Left ventricle myocardium inferior (tissue), 1 donor: ENCODE measurements at places on chromosomes 1 and 21.

DNA sequence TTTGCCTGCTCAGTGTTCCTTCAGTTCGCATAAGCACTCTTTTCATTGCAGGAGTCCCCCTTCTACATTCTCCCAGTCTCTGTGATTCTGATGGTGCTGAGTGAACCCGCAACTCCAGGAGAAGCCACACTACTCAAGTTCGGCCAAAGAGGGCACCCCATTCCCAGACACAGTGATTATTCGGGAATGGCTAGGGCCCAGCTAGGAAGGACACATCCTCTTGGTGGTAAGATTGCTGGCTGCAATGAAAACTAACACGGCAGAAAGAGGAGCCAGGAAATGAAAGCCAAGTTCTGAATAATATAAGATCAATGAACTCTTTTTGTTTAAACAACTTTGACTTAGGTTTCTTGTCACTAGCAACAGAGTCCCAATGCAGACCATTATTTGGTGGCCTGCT, 14.9 kb downstream of the CREG1 start:
- no peak for DNase-seq

DNA sequence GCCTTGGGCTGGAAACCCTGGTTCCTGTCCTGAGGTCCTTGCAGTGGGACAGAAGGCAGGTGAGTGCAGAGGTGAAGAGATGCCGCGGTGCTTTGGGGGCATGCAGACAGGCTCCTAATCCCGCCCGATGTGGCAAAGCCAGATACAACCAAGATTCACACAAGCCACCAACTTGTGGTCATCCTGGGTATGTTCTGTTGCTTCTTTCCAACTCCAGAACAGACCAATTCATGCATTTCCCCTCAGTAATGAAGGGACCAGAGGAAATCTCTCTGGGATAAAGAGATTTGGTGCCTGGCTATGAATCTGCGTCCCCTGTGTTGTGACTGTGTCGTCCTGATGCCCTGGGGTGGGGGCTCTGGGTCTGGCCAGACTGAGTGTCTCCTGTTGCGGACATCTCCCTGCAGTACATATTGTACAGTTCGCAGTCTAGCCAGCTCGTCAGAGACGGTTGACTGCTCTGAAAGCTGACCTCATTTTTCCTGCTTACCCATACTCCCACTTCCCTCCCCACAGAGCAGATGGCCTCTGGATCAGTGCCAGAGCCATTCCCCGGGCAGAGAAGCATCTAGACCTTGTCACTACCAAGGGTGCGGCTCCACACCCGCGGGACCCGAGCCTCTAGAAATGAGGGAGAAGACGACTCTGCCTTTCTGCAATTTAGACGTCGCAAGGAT, 216.3 kb downstream of the KIF26B start:
- DNase-seq = peak; percentile 27

DNA sequence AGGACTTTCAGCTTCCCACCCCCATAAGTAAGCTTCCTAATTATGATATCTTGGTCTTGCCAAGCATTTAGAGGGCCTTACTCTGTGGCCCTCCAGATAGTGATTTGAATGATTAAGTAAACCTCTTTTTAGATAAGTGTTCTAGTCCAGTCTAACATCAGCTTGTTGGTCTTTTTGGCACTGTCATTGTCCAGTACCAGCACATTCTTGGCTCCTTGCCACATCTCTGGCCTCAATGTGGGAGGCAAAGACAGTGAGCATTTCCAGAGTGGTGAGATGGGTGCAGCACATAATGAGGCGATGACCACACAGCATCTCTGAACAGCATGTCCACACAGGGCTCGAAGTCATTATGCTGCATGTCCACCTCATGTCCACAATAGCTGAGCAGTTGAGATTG, 6.1 kb downstream of the CAPZA1 start:
- no peak for DNase-seq

DNA sequence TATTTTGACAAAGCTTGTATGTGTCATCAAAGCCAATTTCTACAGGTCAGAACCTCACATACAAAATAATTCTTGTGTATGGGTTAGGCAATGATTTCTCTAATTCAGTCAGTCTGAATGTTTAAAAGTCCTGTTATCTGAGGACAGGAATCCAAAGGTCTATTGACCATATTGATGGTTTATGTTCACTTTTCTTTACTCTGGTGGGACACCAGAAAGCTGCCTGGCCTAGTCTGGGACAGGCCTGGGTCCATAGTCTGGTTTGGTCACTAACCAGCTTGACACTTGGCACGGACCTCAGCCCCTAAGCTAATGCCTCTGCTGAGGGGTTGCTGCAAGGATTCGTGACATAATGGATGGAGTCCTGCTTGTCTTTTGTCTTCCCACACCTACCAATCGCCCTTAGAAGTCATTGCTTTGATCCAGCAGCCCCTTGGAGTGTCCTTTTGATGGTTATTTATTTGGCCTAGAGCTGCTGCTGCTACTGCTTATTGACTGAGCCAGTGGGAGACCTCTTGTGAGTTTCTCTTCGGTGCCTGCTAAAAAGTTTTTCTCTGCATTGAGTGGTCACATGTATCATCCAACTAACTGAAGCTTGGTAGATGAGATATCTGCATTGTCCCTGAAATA, 15.7 kb downstream of the IFNAR2 start:
- no peak for DNase-seq

GRCh38 chr1:175077356-175078030, 9.9 kb downstream of the TNN start:
- DNase-seq = no peak

GRCh38 chr1:56774067-56774609, 45.1 kb downstream of the FYB2 start:
- DNase-seq = no peak

- DNase-seq = no peak
Measured at GRCh38 chr21:42784276-42784675, 95.1 kb downstream of the WDR4 start.

DNA sequence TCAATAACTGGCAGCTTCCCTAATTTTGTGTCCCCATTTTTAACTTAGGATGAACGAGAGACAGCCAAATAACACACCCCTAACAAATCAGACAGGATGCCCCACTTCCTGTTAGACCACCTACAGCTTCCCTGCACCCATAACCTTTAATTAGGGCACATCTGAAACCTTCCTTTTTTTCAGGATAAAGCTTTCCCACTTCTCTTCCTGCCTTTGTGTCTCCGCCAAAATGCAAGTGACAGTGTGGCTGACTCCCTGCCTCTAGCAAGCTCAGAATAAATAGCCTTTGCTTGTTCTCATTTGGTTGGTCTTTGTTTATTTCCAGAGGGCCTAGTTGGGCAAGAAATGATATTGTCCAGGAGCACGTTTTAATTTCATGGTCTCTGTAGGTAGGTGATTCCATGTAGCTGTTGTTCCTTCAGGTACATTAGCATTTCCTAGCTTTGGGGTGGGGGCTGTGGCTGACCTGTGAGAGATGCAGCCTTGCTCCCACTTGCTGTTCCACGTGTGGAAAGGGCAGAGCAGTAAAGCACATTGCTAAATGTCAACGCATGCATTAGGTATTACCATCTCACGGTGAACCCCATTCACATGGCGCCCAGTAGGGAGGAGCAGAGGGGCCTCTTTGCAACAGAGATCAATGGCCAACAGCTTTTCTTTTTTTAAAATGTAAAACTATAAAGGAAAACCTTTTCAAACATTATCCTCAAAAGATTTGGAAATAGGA, 154.9 kb downstream of the ST6GALNAC3 start:
- no peak for DNase-seq

GRCh38 chr1:177170756-177171535, at the start of gene BRINP2:
Gene BRINP2 (plus strand): TSS chr1:177170958. CDS start chr1:177229877, 58,919 bp downstream.
- peak; percentile 47 for DNase-seq

DNA sequence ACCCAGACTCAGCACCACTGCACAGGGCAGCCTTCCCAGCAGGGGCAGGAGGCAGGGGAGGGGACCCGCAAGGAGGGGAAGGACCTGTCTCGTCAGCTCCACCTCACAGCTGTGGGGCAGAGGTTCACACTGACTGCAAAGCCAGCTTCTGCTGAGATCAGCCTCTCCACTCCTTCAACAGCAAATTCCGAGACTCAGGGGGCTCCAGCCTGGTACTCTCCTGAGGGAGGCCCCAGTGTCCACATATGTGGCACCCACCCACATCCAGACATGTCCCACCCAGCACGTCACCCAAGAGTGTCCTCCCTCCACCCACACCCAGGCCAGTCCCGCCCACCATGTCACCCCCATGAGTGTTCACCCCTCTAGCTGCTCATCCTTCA, 329.5 kb downstream of the NPHP4 start:
- no peak for DNase-seq

- no peak for DNase-seq
Measured at GRCh38 chr1:30606166-30606565, 117.2 kb downstream of the MATN1 start.

DNA sequence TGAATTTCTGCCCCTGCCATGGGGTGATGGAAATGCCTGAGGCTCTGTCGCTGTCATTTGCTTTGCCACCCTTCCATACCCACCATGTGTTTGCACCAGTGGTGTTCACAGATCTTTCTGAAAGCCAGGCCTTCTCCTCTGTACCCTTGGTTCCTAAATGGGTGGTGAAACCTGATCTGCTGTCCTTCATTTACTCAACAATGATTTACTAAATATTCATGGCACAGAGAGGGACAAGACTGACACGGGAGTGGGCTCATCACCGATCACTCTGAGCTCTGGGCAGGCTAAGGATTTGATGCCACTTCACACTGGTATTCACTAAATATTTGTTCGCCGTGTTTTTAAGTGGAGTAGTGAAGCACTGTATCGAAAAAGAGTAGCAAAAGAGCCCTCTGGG, 40.9 kb downstream of the LRRC8B start:
- DNase-seq = no peak

DNA sequence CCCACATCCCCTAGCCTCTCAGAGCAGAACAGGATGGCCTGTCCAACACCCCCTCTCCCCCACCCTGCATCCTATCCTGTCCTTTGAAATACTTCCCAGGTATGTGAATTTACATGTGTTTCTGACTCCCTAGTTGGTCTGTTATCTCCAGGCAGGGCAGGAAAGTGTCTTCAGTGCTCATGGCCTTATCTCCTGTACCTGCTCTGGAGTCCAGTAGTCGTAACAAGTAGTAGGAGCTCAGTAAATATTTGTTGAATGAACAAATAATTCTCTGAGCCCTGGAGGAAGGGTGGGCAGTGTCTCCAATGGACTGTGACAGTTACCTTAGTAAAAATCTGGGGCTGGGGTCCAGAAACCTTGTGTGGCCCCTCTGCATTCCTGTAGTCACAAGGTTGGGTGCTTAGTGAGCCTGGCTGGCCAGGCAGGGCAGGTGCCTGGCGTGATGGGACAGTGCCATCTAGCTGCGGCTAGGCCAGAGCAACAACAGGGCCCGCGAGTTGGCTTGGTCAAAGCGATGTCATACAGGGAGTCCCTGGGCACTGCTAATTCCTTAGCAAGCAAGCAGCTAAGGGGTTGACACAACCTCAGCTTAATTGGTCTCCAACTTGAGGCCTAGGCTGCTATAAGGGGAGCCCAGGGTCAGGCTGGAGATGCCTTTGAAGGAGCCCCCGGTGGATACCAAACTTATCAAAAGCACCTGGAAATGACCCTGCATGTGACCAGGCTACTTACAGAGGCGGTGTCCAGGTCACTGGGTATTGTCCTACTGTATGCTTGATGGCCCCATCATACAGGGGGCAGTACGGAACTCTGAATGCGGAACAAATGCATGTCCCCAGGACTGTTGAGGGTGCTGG, 89.0 kb upstream of the PPM1J start:
- peak; percentile 52 for DNase-seq

- no peak for DNase-seq
Measured at GRCh38 chr1:82299056-82299455, 498.3 kb downstream of the ADGRL2 start.

DNA sequence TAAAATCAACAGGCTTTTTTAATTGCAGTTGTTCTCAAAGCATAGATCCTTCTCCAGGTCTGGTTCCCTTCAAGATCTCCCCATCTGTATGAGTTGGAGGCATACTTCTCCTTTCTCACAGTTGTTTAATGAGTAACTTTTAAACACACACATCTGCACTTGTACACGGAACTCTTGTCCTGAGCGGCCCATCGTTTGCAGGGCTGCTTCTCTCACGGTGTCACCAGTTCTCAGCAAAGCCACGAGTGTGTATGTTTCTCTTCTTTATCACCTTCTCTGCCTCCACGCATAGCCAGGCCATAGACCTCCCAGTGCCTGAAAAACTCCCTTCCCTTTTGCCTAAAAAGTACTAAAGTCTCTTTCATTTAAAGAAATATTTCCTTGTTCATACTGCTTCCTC, 68.7 kb upstream of the ROR1 start:
- no peak for DNase-seq

DNA sequence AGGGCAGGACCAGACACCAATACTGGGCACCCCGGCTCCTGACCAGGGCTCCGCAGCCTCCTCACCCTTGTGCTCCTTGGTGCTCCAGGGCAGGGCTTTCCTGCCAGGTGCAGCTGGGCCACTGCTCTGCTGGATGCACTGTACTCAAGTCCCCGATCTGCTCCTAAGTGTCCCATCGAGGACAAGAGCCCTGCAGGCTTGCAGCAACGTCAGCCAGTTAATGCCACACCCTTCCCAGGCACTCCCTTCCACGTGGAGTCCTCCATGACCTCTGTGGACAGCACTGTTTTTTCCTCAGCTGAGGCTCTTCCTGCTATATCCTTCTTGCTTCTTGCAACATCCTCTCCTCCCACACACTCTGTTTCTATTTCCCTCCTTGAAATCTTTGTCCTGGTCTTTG, 94.0 kb upstream of the NGF start:
- no peak for DNase-seq

GRCh38 chr1:62951428-62951827, 167.5 kb downstream of the ATG4C start:
- no peak for DNase-seq
